A549 treated with Mapracorat at 1 μM for 4 hours (cell line): ENCODE measurements at places on chromosomes 2 and 18. TPM values are rescaled to one million over a fixed set of nuclear protein-coding genes. Genes with fewer than 3 reads are reported as not detected.

The NT5C1B gene
- total RNA-seq: not detected in 5 replicates

The IL1R1 gene
- total RNA-seq: 35.9 to 52.2 TPM (median 43.5 TPM) in 5 replicates

The SLC19A3 gene
- 2.6 to 3.7 TPM (median 2.9 TPM) in 5 replicates for total RNA-seq

The RAB27B gene
- total RNA-seq: 9.1 to 13.0 TPM (median 10.5 TPM) in 5 replicates

The NEB gene
- 0.18 to 0.34 TPM (median 0.23 TPM) in 5 replicates for total RNA-seq

The ARHGAP15 gene
- total RNA-seq: not detected in 5 replicates

The ATOH8 gene
- total RNA-seq: 12.7 to 16.8 TPM (median 16.4 TPM) in 5 replicates

The TMEM163 gene
- total RNA-seq: 0.10 to 0.17 TPM (median 0.14 TPM) in 4 of 5 replicates, not detected in the other

The CLEC4F gene
- total RNA-seq: not detected in 5 replicates
